ENCODE measurements at places on chromosomes 1 and 21. TPM values are rescaled to one million over a fixed set of nuclear protein-coding genes. Genes with fewer than 3 reads are reported as not detected.

OR2T1 gene
- not detected for total RNA-seq

SESN2 gene
- 31.0 TPM for total RNA-seq

HES2 gene
- 0.10 TPM for total RNA-seq

ADGRB2 gene
- total RNA-seq = 0.44 TPM

HLX gene
- total RNA-seq = 1.4 TPM

SHE gene
- total RNA-seq = 79.3 TPM

FLG2 gene
- not detected for total RNA-seq

SMG7 gene
- total RNA-seq = 70.2 TPM

PLK3 gene
- 17.2 TPM for total RNA-seq

B3GALT6 gene
- 43.2 TPM for total RNA-seq

F13B gene
- total RNA-seq = not detected

FCRL4 gene
- total RNA-seq = not detected
